ENCODE measurements at places on chromosomes 16 and 17. TPM values are rescaled to one million over a fixed set of nuclear protein-coding genes. Genes with fewer than 3 reads are reported as not detected.
A peak's percentile ranks its signal among the peaks of the same experiment; 100 is the strongest.

The CA7 gene
- total RNA-seq, result not detected

The PIPOX gene
- 0.23 TPM for total RNA-seq

The PYY gene
- total RNA-seq, result 0.17 TPM

- no peak for DNase-seq
These were observed 4.4 kb downstream of the SOX9 start for GRCh38 chr17:72125226-72125651.

GRCh38 chr16:23520500-23520899, 10.2 kb upstream of the GGA2 start:
- no peak for DNase-seq

DNA sequence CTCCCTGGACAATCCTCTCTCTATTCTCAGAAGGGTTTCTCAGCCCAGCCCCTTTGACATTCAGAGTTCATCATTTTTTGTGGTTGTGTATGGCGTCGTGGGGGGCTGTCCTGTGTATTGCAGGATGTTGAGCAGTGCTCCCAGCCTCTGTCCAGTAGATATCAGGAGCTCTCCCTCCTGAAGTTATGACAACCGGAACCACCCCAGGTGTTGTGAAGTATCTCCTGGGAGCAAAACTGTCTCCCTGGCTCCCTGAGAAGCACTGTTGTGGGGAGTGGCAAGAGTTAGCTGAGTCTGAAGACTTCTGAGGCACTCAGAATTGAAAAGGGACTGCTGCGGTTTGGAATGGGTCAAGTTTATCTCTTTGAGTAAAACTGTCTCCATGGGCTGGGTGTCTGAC, 55.9 kb upstream of the MGAT5B start:
- DNase-seq, result no peak

DNA sequence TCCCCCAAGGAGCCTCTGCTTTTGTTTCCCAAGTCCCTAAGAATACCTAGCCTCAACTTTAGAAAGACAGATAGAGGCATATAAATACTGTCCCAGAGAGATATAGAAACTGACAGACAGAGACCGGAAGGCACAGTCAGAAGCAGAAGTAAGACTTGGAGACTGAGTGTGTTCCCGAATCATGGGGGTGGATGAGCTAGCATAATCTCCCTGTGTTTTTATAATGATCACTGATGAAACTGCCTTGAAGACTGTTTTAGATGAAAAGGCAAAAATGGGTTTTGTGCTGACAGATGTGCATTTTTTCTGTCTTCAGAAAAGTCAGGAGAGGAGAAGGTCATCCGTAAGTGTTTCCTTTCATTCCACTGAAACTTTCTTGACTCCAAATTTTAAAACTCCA, 8.3 kb upstream of the PSMD3 start:
- no peak for DNase-seq

DNA sequence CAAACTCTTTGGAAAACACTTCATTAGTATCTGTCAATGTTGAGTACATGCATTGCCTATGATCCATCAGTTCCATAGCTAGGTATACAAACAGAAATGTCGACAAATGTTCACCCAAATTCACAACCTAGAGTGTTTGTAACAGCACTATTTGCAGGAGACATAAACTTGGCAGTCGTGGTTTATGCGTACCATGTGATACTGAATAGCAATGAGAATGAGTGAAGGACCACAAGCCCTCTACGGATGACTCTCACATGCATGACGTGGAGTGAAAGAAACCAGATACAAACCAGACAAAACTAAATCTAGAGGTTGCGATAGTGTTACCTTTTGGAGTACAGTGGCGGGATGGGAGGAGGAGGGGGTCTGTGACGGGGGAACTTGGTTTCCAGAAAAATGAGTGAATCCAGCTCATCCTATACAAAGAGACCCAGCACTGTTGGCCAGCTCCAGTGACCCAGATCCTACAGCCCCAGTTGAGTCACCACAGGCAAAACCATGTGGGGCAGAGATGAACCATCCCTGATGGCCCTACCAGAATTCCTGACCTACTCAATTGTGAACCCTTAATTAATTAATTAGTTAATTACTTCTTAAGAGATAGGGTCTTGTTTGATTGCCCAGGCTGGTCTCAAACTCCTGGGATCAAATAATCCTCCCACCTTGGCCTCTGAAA, 15.9 kb upstream of the ULK2 start:
- DNase-seq, result no peak

DNA sequence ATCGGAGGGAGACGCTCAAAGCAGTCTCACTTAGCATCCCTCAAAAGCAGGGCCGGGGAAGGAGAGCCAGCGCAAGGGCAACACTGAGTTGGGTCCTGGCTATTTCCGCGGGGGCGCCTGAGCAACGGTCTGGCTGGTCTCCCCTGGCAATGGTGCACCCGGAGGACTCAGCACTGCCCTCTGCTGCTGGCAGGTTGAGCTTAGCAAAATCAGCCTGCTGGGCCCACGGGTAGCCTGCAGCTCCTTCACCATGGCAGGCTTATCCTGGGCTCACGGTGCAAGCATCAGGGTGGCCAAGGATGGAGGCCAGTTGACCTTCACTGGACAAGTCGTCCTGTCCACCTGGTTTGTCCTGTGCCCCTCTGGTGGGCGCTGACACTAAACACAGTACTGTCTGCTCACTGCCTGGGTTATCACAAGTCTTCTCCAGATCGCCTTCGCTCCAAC, 14.4 kb upstream of the ALDH3A1 start:
- DNase-seq, result peak; percentile 70

DNA sequence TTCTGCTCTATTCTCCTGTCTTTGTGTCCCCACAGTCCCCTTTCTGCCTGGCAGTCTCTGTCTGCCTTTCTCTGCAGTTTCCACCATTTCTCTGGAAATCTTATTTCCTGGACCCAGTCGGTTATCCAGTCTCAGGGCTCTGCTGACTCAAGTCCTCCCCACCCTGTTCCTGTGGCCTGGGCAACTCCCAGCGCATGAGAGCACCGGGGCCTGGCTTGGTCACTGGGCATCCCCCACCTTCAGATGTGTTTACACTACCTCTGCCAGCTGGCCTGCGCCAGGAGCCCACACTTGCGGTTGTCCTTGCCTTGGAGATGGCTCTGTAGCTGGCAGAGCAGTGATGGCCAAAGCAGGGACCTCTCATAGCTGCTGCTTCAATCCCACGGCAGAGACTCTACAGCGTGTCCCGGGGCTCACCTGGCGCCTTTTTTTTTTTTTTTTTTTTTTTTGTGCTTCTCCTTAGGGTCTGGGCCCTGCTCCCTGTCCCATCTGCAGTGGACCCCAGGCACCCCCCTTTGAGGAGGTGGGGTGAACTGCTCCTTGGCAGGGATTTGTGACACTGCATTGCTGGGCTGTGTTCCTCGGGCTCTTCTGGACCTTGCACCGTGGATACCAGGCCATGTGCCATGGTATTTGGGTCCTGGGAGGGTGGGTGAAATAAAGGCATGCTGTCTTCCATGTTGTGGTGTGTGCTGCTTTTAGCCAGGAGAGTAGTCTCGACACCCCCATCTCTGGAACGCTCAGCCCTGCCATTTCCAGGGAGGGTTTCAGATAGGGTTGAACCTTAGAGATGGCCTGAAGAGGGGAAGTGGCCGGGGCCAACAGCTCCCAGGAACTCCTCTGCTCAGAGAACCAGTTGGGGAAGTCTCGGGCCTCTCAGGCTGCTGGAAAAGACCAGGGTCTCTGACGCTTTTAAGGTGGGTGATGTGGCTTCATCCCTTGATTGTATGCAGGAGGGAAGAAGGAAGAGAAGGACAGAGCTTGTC, 17.5 kb downstream of the GUCY2D start:
- peak; percentile 85 for DNase-seq

GRCh38 chr17:47311420-47311819, 12.3 kb upstream of the EFCAB13 start:
- DNase-seq, result no peak

- no peak for DNase-seq
These were observed 2.9 kb downstream of the UBB start for GRCh38 chr17:16383772-16384287.

The HOXB7 gene
- 22.4 TPM for total RNA-seq

DNA sequence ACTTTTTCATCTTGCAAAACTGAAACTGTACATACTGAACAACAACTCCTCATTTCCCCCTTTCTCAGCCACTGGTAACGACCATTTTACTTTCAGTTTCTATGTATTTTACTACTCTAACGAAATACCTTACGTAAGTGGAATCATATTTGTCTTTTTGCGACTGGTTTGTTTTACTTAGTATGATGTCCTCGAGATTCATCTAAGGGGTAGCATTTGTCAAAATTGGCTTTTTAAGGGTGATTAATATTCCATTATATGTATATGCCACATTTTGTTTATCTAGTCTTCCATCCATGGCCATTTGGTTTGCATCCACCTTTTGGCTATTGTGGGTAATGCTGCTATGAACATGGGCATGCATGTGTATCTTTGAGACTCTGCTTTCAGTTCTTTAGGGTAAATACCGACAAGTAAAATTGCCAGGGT, 10.4 kb downstream of the KPNB1 start:
- DNase-seq, result no peak

The CD300C gene
- 0.45 TPM for total RNA-seq

DNA sequence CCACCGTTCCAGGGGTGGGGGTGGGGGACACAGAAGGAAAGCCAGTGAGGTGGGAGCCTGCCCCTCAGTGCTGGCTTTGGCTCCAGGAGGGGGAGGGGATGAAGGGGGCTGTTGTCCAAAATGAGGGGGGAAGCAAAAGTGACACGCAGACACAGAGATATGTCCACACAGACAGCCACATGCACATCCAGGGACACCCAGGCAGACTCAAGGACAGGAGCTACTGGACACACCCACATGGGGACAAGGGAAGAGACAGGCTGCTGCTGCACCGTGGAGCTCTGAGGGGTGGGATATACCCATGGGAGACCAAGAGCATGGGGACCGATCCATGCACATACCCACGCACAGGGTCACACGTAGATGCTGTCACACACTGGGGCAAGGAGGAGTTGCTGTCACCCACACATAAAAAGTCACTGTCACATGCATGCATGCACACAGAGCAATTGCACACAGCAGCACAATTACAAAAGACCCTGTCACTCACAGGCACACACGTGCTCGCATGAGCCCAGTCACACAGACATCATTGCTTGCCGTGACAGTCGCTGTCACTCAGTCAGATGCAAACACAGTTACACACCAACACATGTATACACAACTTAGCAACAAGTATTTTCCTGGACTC, 1.3 kb downstream of the THRA start:
- DNase-seq, result no peak

The HID1 gene
- not detected for total RNA-seq

The KIAA0513 gene
- total RNA-seq, result 2.9 TPM

- no peak for DNase-seq
These were observed 267.1 kb downstream of the ABCC12 start for GRCh38 chr16:47888734-47889133.

DNA sequence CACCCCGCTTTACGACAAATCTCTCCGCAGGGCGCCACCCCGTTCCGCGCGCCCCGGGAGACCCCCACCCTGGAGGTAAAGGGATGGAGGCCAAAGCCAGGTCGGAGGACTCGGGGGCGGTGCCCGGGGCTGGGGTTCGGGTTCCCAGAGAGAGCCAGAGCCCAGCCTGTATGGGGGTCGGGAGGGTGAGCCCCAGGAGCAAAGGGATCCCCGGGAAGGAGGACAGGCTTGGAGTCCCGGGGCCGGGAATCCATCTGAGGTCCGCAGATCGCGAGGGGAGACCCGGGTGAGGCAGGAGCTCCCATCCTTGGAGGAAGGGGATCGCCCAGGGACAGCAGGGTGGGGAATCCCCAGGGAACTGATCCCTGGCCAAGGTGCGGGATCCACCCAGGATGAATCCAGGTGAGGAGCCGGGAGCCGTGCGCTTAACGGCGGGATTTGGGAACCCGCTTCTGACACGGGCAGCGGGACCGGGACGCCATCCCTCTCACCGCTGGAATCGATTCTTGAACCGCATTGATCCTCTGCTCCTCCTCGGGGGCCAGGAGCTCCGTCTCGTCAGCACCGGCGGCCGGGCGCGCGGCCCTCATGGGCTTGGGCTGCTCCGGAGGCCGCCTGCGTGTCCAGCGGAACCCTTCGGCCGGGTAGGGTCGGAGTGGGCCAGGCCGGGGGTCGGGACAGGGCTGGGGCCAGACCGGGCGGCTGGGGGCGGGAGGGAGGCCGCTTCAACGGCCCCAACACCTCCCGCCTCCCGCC, at the start of gene MMD:
MMD (minus strand) TSS at position 657 of the 756 bp plus-strand sequence; CDS start at position 517, 140 bp downstream.
- no peak for DNase-seq

GRCh38 chr16:35215287-35215686, 1755.9 kb downstream of the TP53TG3F start:
- no peak for DNase-seq

- no peak for DNase-seq
These were observed 201.8 kb downstream of the SLC39A11 start for GRCh38 chr17:72890711-72891110.

DNA sequence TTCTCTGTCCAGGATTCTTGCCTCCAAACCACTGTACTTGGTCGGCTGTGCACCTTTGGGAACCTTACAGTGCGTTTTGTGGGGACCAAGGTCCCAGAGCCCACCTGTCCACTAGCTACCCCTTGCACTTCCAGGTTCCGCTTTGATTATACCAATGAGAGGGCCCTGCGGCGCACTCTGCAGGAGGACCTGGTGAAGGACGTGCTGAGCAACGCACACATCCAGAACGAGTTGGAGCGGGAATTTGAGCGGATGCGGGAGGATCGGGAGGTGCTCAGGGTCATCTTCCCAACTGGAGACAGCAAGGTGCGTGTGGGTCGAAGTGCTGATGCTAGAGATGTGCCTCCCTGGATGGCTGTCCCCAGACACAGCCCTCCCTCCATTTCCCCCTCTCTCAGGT, 18.8 kb downstream of the POLR2A start:
- no peak for DNase-seq

The CEP295NL gene
- not detected for total RNA-seq

- peak; percentile 13 for DNase-seq
These were observed 17.2 kb downstream of the USP31 start for GRCh38 chr16:23131931-23132621.

DNA sequence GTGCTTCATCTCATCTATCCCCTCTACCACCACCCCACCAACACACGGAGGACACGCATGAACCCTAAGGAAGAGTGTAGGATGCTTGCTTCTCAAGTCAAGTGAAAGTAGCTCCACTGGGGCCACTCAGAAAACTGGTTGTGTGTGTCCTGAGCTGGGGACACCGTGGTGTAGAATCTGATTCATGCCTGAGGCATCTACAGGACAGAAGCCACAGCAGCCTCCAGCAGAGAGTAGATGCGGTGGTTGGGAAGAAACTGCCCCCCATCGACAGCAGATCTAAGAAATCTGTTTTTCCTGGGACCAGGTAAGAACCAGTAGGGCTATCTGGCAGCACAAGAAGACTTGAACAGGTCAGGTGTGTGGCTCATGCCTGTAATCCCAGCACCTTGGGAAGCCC, 51.9 kb upstream of the HLF start:
- DNase-seq, result no peak

DNA sequence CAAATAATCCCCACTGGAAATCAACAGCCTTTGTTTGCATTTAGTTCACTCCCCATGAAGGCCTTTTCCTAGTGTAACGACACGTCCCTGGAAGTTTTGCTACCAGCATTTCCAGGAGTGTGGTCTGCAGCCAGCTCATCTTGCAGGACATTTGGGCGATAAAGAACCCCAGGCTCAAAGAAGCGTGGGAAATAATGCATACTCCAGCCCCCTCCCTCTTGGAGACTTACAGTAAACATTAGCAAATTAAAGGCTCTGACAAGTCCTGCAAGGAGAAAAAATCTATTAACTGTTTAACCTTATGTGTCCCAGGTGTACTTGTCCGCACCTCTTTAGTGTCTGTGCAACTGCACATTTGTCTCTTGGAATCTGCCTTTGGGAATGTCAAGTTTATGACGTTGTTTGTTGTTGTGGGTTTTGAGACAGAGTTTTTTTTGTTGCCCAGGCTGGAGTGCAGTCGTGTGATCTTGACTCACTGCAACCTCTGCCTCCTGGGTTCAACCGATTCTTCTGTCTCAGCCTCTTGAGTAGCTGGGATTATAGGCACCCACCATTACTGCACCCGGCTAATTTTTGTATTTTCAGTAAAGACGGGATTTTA, 131.1 kb downstream of the ABCC1 start:
- no peak for DNase-seq

- no peak for DNase-seq
These were observed 243.9 kb upstream of the TBX2 start for GRCh38 chr17:61155590-61156237.
